Activated T-cell treated with anti-CD3 and anti-CD28 coated beads, Interleukin-2, amount 50 U/mL, for 48 hours (primary cell): ENCODE measurements at places on chromosomes 16 and 17.

GRCh38 chr16:78791926-78792325 lies 692.5 kb downstream of the WWOX start:
- DNase-seq, result no peak

- DNase-seq, result no peak
These were observed 4.9 kb upstream of the ASGR1 start for GRCh38 chr17:7184091-7184488.

GRCh38 chr16:83541231-83541630 lies 266.5 kb upstream of the HSBP1 start:
- DNase-seq, result no peak

DNA sequence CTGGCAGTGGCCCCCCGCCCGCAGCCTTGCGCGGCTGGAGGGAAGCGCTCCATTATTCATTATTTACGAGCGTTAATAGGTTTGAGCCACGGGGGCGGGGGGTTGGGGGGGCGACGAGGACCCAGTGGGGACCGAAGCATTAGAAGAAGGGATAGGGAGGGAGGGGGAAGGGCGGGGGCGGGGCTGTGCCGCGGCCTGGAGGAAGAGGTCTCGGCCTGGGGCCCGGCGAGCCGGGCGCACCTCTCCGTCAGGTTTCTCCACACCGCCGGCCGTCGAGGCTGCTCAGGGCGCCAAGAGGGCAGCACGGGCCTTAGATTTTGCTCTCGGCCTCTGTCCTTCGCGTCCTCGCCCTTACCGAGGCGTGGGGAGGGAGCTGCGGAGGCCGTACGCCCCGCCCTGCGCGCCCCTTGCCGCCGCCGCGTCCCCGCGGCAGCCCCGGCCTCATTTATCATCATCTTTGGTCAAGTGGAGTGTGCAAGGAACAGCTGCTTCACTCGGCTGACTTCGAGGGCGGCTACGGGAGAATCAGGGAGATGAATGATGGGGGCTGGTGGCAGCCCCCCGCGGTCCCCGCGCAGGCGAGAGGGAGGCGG lies 54.2 kb downstream of the SREBF1 start:
- DNase-seq, result peak; percentile 49

- DNase-seq, result no peak
These were observed 9.3 kb downstream of the RIPOR1 start for GRCh38 chr16:67537636-67538591.

DNA sequence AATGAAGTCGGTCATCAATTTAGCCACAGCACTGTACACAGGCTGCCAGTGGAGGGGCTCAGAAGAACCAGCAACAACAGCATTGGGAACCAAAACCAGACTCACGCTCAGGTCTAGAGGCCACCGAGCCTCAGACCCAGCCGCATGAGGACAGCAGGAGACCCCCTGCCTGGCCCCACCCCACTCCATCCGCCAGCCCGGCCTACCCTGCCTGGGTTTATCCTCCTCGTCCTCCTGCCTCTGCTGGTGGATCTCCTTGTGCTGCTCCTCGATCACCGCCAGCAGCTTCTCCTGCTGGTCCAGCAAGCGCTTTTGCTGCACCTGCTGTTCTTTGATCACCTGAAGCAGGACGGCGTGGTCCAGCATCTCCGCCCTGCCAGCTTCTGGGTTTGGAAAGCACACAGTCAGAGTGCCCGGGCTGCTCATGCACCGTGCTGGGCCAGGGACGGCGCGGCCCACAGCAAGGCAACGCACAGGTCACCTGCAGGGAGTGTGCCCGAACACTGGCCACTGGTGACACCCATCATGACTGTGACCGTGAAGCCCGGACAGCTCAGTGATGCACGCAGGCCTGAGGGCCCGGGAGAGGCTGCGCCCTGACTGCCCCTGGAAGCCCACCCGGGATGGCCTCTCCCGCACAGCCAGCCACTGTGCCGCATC lies 7.7 kb downstream of the NDUFAF8 start:
- no peak for DNase-seq

GRCh38 chr17:57858838-57859237 lies 9.0 kb upstream of the MRPS23 start:
- no peak for DNase-seq

DNA sequence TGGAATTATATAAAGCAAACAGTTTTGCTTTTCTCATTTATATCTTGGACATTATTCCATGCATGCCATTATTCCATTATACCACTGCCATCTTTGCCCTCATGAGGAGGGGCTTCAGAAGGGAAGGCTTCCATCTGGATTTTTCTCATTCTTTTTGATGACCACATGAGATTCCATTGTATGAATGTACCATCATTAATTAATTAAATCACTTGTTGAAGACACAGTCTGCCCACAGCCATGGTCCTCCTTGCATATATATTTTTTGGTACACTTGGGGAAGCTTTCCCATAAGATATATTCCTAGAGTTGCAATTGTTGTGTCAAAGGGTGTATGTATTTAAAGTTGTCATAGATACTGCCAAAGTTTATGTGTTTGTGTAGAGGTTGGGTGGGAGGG lies 7.1 kb downstream of the ARL4D start:
- no peak for DNase-seq

DNA sequence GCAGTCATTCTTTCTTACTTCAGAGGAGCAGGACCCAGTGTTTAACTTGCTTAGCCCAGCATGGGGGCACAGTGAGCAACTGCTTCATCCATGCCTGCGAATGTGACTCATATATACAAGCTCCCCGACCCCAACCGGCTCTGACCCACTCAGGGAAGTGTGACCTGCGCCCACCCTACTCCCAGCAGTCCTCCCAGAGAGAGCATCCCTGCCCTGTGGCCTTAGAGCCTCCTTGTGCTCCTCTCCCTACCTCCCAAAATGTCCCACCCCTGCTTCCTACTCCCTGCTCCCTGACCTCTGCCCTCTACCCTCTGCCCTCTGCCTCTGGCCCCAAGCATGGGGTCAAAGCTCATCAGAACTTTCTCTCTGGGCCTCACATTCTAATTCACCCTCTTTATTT lies 46.9 kb upstream of the DLX4 start:
- DNase-seq, result no peak

GRCh38 chr17:43695970-43696865 lies 34.5 kb upstream of the MEOX1 start:
- no peak for DNase-seq

- no peak for DNase-seq
These were observed 1.5 kb upstream of the CHD3 start for GRCh38 chr17:7887038-7887481.

DNA sequence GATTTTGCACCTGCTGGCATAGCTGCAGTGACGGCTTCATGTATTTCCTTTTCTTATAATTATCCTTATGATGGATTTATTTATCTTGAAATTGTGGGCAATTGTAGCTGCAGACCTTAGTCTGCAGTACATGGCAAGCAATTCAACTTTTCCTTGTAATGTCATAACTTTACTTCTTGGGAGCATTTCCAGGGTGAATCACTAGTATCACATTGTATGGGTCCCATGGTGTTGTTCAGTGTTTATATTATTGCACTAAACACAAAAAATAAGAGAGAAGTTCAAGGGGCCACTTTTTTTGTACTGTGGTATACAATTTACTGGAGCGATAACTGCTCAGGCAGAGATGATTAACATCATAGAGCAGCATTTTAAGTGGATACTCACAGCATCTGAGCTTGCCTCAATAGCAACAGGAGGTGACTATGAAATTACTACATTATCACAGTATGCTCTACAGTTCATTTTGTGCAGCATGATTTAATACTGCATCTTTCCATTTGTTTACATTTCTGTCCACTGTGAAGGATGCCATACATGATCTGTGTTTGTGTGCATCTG lies 169.5 kb downstream of the STX8 start:
- no peak for DNase-seq

- DNase-seq, result no peak
These were observed 22.4 kb downstream of the NDEL1 start for GRCh38 chr17:8458128-8458527.

DNA sequence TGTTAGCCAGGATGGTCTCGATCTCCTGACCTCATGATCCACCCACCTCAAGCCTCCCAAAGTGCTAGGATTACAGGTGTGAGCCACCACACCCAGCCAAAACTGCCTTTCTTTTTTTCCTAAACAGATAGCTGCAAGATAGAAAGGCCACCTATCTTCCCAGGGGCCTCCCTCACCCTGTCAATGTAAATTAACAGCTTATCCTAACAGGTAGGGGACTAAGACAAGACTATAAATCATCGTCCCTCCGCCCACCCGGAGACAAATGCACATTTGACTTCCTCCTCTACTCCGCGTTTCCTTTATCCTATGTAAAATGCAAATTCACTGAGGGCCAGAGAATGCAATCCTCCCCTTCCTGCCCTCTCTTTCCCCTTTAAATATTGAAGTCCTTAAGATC lies 71.4 kb downstream of the MARF1 start:
- DNase-seq, result no peak

DNA sequence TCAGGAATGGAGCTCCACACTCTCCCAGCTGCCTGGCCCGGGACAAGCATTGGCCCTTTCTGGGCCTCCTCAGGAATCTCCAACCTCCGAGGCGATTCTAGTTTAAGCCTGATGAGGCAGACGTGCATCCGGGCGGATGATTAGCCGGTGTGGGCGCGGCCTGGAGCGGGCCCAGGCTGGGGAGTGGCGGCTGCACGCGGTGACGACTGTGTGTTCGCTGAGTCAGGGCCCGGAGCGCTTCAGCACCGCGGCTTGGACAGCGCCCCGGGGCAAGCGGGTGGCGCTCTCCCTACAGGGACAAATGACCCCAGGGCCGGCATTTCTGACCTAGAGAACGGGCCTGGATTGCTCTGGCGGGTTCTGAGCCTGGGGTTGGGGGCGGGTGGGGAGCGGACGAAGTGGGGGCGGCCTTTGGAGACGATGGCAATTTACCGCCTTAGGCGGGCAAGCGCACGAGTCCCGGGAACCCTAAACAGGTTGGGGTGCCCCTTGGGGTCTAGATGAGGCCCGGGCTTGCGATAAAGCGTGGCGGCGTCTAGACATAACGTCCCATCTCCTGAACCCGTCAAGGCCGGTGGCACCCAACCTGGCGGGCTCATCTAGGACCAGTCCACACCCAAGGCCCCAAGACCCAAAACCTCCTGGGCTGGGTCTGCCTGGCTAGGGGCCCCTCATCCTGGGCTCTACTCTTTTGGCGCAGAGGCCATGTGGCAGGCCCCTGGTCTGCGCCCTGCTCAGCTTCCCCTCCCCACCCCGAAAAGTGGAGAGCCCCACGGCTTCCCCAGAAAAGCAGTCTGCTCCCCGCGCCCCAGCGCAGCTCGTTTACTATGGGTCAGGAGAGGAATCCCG lies 22.3 kb upstream of the ZNHIT3 start:
- DNase-seq, result peak; percentile 72

- no peak for DNase-seq
These were observed 11.4 kb upstream of the DUS1L start for GRCh38 chr17:82076785-82077591.

- no peak for DNase-seq
These were observed 148.2 kb upstream of the GOT2 start for GRCh38 chr16:58882292-58882691.

DNA sequence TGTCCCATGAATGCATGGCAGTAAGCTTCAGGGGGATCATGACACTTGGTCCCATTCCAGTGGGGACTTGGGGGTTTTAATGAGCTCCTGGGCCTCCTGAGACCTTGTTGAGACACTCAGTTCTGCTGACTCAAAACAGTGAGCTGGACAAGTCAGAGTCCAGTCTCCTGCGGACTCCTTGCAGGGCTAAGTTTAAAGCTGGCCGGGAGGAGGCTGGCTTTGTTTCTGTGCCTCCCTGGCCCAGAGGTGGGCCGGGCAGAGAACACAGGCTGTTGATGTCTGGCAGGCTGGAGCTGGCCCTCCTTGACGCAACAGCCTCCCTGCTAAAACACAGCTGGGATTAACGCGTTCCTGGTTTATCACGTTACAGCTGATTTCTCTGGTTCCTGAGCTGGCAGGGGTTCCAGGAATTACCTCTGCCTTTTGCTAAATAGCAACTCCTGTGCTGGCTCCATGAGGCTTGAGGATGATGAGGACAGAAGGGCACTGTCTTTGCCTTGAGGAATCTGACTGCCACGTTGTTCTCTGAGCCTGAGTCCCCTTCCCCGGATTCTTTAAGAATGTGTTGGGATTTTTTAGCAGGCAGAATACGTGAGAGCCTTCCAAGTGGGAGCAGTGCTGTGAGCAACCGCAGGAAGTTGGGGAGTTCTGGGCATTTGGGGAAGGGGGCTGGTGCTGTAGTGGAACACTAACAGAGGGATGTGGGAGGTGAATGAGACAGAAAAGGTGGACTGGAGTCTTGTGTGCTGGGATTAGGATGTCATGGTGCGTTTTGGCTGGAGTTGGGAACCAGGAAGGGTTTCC lies 2.0 kb downstream of the GPT2 start:
- DNase-seq, result no peak

- DNase-seq, result no peak
These were observed 308.4 kb downstream of the ABCC12 start for GRCh38 chr16:47847220-47847970.

DNA sequence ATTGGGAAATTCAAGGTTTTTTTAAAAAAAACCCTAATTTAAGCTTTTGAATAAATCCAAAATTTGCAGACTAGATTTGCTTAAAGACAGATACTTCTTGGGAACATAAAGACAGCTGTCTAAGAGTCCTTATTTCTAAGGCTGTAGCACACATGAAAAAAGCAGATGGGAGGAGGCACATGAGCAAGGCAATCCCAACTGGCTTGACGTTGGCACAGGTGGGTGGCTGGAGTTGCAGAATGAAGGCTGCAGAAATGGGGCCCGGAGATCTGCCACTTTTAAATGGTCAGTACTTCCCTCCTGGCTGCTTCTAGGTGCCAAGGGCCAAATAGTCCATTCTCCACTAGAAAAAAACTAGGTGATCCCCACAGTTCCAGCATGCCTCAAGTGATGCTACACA lies 4.4 kb downstream of the KIAA0753 start:
- DNase-seq, result no peak

GRCh38 chr16:2236337-2237101 lies at the start of gene DNASE1L2:
TSS of gene DNASE1L2 (plus strand) at chr16:2236444. CDS start at chr16:2236817, 373 bp downstream.
- DNase-seq, result no peak

DNA sequence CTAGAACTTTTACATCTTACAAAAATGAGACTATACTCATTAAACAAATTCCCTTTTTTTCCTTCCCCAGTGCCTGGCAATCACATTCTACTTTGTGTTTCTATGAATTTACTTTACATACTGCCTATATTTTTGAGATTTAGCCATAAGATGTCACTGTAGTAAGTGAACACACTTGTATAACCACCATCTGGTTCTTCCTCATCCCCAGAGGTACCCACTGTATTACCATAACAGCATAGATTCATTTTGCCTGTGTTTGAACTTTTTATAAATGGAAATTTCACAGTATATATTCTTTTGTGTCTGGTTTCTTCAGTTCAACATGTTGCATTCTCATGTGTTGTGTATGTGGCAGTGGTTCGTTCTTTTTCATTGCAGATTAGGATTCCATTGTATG lies 15.8 kb downstream of the CYB5B start:
- no peak for DNase-seq

- peak; percentile 72 for DNase-seq
These were observed 28.6 kb upstream of the NUDT16L1 start for GRCh38 chr16:4664538-4665418.

DNA sequence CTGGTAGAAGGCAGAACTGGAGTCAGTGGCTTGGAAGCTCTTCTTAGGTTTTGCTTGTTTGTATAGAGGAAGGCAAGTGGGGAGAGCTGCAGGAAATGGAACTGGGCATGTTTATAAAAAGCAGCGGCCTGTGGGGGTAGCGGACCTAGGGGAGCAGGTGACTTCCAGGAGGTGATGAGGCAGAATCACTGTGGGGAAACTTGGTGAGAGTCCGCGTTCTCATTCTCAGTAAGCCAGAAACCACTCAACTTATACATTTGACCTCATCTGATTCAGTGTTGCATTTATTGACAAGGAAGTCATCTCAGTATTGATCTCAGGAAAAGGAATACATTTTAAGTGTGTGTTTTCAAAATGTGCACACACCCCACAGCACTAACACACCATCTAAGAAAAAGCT lies 299.8 kb downstream of the CNTNAP4 start:
- DNase-seq, result no peak
